Erythroblast (primary cell): ENCODE measurements at places on chromosomes 5 and 9.

DNA sequence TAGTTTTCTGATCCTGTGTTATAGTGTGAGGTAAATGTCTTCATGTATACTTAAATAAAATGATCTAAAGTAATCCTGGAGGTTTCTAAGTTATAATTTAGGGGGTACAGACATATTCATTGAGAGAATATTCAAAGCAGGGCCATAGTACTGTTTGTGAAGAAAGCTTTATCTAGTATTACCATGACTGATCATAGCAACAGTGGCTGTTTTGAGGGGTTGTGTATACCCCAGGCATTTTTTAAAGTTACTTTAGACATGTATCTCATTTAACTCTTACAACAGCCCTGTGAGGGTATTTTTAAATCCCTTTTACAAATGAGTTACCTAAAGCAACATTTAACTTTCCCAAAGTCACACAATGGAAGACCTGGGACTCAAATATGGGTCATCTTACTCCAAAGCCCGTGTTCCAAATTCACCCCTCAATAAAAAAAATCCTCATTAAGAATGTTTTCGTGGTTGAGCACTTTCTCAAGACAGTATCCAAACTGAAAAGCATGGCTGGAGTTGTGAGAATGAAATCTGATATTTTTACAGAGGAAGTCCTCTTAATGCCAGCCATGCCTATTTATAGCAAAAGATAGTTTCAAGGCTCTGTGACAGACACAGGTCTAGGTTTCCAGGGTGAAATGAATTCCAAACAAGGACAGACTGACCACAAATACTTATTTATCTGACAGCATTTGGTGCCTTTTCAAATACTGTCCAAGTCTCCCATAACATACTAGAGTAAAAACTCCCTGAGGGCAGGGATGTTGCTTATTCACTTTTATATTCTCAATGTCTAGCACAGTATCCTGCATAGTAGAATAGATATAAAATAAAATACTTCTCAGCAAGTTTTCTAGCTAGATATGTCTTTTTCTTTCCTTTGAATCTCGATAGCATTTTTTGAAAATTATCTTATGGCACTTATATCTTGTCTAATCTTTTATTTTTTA lies 10.4 kb downstream of the STOM start:
- DNase-seq, result peak; percentile 10

DNA sequence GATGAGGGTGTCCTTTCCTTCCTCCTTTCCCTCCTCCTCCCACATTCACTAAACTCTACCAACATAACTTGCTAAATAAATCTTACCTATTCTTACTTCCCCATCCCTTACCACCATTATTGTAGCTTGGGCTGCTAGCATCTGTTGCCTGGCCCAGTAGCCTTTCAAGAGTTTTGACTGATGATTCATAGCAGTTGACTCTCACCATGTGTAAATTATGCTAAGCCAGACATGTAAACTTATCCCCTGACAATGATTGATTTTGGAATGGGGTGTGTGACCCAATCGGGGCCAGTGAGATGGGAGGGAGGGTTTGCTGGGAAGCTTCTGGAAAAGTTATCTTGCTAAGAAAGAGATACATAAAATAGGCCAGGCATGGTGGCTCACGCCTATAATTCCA lies 161.8 kb upstream of the SPRY4 start:
- no peak for DNase-seq

DNA sequence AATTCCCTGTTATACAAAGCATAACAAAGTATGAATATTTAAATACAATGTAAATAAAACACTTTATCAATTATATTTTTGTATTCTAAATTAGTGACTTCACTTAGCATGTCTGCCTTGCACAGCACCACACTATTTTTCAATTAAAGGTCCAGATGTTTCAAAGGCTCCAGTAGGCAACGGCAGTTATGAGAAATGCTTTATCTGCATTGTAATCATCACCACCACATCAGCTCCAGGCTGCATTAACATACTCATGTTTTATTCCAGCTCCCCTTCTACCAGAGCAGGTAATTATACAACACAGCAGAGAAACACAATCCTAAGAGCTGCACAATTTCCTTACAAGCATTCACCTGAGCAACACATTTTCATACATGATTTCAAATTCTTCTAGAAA lies 102.8 kb downstream of the MAPKAP1 start:
- DNase-seq, result no peak

- DNase-seq, result no peak
Observed at GRCh38 chr5:147689426-147689825, 93.1 kb downstream of the JAKMIP2 start.

DNA sequence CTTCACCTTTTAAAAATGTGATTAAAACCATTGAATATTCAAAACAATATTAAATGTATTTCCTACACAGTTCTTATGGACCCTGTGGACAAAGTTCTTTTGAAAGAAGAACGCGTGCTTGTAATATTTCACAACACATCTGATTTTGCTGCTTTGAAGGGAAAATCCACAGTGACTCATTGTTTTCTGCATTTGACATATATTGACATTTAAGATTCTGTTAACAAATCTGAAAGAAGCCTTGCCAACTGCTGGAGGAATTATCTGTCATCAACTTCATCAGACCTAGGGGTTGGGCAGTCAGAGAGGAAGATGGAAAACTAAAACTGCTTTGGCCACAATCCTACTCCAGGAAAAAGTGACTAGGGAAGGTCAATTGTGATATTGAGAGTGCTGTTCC lies 56.9 kb upstream of the RASEF start:
- DNase-seq, result no peak

DNA sequence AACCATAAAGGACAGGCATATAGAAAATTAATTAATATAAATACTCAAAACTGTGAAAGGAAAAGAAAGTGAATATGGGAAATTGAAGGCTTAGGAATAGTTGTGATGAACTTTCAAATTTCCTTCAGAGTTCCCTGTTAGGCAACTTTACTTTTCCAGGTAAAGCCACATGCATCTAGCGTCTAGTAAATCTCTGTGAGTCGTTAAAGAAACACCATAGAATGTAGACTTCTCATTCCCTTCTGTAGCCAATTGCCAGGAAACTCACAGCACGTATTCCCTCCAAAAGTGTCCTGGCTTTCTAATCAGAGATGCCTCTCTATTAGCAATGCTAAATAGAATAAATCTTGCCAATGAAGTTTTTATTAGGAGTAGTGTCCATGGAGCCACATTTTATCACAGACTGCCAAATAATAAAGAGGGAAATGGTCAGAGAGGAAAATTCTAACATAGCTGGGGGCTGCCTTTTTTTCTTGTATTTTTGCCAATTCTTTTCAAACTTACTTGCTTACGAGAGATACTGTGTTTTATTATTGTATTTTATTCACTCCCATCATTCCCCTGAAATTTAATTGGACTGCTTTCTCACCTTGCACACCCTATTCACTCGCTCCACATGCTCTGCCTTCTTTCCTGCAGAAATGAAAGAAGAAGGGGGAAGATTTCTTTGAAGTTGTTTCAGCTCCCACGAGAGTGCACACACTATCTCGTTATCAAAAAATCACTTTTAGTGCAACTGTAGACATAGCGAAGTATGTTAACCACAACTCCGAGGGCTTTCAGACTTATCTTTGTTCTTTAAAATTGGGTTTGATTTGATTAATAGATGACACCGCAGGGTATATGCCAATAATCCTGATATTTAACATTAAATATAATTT lies 439.0 kb downstream of the CSNK1G3 start:
- DNase-seq, result no peak

- no peak for DNase-seq
Observed at GRCh38 chr5:51859624-51860023, 476.4 kb downstream of the ISL1 start.

DNA sequence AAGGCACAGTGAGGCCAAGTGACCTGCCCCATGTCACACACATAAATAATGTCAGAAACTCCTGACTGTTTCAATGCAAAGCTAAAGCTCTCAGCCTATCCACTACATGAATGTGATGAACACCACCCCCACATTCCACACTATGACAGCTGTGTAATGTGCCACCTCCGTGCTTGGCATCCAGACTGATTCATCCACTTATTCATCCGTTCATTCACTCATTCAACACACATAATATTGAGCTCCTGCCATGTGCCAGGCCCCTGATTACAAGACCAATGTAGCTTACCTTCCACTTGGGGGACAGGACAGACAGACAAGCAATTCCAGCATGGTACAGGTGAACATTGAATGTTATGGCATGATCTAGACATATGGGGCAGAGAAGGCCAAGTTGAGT lies 46.2 kb upstream of the FABP6 start:
- DNase-seq, result no peak

GRCh38 chr9:76980566-76980965 lies 38.9 kb upstream of the FOXB2 start:
- DNase-seq, result no peak

DNA sequence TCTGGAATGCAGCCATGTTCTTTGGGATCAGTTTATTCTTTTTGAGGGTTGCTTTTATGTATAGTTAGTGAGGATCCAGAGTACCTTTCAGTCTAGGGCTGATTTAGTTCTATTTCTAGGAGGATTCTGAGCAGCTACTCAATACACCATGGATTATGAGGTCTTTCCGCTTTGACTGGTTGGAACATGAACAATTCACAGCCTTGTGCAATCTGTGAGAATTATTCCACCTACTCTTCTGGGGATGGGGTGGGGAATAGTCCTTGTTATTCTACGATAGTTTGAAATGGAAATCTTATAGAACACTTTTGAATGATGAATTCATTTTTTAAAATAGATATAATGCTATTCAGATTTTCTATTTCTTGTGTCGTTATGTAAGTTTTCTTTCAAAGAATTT lies 212.3 kb upstream of the ARRDC3 start:
- no peak for DNase-seq

GRCh38 chr5:36363744-36364143 lies 62.0 kb upstream of the RANBP3L start:
- no peak for DNase-seq

DNA sequence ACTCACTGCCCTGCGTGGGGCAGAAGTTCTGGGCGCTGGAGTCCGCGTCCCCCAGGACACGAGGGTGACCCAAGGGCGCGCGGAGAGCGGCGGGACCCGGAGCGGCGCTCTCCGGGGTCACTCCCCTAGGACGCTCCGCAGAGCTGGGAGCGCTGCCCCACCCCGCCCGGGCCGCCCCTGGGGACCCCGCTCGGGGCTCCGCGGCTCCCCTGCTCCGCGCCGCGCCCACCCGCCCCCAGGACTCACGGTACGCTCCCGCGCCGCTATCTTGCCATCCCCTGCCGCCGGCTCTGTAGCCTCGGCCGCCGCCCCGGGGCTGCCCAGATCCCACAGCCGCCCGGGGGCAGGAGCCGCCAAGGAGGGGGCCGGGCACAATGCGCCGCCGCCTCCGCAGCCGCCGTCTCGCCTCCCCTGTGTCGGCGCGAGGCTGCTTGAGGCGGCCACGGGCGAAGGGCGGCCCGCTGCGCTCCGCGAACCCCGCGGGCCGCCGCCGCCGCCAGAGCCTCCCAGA lies 303 bp downstream of the LIFR start:
- DNase-seq, result no peak

DNA sequence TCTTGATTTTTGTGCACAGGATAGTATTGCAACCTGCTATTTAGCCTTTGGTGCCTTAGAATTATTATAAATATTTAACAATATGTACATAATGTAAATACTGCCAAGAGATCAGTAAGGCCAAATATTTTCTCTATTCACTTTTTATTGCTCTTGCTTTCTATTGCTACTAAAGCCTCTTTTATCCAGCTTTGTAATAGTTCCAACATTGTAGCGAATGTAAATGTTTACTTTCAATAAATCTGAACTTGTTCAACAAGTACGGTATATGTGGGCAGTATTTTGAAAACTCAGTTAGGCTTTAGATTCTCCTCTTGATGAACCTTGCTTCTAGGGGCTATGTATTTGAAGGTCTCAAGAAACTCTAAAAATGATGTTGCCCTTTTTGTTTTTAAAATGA lies 179.8 kb downstream of the PARP8 start:
- no peak for DNase-seq

GRCh38 chr9:118650417-118650816 lies 718.8 kb downstream of the BRINP1 start:
- no peak for DNase-seq
